ENCODE measurements at places on chromosomes 4 and X.

GRCh38 chr4:3792813-3793212 lies 26.6 kb downstream of the ADRA2C start:
- peak; percentile 11 for DNase-seq

DNA sequence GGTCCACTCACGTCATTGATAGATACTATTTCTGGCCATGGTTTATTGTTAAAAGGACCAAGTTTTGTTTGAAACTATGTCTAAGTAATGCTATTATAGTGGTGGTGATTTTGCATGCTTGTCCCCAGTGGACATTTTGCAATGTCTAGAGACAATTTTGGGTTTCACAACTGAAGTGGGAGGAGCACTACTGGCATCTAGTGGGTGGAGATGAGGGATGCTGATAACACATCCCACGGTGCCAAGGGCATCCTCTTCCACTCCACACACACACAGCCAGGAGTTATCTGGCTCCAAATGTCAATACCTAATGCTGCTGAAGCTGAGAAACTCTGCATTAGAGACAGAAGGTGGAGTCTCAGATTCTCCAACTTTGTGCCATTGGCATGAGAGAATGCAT lies 131.2 kb downstream of the FRMPD4 start:
- no peak for DNase-seq

GRCh38 chrX:39721566-39722279 lies 376.0 kb downstream of the BCOR start:
- DNase-seq = no peak

DNA sequence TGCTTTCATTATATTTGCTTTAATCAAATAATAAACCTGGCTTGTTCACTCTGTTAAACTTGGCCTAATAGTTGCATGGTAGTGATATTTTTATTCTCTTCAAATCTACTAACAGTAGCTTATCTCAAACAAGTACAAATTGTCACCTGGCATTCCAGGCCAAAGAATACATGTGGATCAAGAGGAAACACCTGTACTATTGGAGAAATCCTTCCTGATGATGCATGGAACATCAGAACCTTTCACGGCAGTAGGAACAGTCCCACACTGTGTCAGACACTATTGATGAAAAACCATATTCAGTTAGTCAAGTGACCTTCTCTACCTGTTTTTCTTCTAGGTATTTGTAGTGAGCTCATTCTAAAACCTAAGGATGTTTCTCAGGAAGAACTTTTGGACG lies 17.0 kb downstream of the MTHFD2L start:
- DNase-seq = no peak

DNA sequence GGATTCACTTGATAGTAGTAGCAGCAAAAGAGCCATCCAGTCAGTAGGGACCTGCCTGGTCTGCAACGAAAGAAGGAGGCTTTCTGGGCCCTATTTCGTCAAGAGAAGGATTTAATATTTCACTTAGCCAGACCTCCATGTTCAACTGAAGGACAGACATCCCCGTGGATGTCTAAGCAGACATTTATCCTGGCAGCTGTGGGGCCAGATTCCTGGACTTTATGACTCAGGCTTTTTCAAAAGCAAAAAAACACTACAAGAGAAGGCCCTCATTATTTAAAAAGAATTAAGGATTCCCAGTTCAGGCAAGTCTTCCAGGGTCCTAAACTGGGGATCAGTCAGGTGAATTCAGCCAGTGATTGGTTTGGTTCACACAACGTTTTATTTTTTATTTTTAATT lies 88.5 kb upstream of the TSPAN5 start:
- DNase-seq = no peak

DNA sequence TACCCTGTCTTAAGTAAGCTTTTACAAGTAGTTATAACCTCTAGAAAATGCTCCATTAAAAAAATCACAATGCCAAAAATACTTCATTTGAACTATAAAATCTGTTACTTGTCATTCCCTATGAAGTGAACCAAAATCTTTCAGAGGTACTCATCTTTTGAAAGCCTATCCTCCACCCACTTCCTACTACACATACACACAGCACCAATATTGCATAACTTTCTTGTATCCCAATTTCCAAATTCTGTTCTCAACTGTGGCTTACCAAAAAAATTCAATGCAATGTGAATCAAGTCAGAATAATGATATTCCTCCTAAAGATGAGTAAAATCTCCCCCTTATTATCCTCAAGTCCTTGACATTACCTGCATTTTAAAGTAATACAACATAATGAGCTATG lies 15.9 kb downstream of the DHX15 start:
- DNase-seq = no peak

DNA sequence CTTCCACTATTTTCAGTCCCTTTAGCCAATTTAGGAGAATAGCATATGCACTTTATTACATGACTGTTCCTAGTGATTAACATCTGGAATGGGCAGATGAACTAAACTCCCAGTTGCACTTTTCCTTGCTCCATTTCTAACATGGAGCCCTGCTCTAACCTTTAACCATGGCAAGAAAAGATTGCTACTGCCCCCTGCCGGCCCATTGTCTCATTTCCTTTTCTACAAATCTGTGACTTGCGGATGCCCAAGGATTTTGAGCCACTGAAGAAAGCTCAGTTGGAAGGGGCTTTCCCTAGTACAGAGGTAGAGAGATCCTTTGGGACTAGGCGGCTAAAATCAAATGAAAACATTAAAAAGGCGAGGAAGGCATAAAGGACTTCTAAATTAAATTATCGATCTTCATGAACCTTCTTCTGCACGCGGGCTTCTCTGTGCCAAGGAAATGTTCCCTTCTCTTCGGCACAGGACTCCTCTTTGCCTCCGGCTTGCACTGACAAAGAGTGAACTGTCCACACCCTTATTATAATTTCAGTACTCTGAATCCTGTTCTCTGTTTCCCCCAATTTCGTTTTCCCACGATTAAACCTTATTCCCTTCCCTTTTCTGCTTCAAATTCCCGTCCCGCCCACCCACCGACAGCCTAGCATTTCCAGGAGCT lies 577 bp upstream of the GLRA2 start:
- peak; percentile 58 for DNase-seq

DNA sequence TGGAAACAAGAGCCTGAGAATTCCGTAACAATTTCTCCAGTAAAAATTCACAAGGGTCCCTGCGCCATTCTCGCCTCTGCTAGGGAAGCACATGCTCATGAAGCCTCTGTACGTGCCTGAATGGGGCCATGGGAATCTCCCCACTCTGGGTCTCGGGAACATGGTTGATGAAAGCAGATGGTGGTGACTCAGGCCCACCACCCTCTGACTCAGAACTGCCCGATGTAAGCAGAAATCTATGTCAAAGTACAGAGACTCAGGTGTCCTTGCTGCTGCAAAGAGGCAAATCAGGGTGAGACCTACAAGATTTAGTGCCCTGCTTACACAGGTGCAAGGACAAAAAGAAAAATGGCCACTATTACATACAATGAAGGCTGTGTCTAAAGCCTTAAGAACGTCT lies 65.0 kb downstream of the SCD5 start:
- DNase-seq = no peak

DNA sequence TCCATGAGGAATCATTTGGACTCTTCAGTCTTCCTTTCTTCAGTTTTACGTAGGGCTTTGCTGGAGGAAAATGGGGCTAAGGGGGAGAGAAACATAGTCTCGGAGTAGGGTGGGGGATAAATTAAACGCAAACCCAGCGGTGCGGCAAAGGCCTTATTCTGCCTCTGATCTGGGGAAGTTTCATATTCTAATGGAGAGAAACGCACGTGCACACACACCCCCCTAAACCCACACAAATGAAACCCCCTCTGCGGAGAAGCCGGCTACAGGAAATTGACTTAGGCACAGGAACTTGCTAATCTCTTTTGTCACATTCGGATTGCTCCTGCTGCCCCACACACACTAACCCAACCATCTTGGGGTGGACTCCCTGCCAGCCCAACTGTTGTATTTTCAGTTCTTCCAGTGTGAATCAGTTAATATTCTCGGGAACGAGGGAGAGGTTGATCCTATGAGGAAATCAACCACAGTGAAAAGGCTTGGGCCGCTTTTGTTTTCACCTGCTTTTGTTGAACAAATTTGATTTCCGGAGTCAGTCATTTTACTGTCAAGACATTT lies at the start of gene RHOH:
RHOH (plus strand) TSS at position 308 of the 558 bp plus-strand sequence. CDS start 46,356 bp downstream, outside the sequence.
- peak; percentile 87 for DNase-seq

DNA sequence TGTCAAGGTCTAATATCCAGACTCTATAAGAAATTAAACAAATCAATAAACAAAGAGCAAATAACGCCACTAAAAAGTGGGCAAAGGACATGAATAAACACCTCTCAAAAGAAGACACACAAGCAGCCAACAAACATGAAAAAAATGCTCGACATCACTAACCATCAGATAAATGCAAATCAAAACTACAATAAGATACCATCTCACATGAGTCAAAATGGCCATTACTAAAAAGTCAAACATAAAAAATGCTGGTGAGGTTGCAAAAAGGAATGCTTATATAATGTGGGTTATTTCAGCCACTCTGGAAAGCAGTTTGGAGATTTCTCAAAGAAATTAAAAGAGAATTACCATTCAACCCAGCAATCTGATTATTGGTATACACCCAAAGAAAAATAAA lies 481.1 kb downstream of the STPG2 start:
- DNase-seq = no peak

DNA sequence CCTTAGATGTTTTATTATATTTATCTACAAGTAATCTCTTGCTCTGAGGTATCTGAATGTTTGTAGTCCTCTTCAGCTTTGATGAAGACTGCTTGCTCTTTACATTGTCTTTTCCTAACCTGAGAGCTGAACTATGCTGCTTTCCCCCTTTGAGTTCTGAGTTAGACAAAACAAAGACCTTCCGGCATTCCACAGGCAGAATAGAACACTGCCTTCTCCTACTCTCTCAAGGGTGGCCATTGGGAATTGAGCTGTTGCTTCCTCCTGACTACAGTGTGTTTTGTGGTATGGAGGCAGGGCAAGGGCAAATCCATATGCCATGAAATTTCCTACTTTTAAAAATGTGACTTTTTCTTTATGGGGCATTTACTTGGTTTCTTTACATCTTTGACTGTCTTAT lies 841.0 kb downstream of the FAM133A start:
- no peak for DNase-seq

DNA sequence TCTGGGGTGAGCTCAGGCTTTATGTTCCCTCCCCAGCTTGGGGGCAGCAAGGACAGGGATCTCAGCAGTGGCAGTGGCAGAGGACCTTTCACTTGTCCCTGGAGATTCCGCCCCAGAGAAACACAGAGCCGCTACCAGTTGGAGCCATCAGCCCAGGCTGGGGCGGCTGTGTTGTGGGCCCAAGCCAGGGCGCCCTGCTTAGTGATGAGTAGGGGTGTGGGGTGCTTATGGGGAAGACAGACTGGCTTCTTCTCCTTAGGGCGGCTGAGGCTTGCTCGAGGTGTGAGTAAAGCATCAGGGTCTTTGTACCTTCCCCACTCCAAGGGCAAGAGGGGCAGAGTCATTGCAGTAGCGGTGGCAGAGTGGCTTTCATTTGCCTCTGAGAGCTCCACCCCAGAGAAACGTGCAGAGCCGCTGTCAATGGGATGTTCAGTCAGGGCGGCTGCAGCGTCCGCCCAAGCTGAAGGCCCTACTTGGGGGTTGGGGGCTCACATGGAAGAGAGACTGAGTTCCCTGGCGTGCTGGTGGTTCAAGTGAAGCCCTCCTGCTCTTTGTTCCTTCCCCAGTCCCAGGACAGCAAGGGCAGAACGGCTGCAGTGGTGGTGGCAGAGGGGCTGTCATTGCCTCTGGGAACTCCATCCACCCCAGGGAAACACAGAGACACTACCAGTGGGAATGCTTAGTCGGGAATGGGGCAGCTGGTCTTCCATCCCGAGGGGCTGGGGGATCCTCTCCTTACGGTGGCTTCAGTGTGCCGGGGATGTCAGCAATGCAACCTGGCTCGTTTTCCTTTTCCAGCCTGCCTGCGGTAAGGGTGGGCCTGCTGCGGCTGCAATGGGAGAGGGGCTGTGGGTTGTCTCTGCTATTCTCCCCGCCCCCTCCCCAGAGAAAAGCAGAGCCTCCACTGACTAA lies 2142.5 kb upstream of the TENM3 start:
- no peak for DNase-seq

- DNase-seq = no peak
Observed at GRCh38 chr4:53541577-53542206, 49.6 kb downstream of the LNX1 start.

GRCh38 chr4:75779105-75779757 lies 54.9 kb downstream of the USO1 start:
- no peak for DNase-seq

DNA sequence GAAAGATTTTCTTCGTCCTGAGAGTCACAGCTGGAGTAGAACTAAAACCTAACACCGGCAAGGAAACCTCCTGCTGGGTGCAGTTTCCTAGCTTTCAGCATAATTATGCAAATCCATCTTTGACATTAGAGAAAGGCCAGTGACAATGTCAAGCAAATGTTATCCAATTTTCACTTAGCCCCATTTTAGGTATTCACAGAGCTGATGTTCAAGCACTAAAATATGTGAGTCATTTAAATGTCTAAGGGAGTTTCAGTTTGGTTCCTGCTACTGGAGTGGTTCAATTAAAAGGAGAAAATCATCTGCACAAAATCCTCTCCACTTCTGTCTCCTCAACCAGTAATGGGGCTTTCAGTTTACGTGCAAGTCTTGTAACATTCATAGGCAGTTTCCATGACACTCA lies 37.1 kb upstream of the AMOT start:
- no peak for DNase-seq

- DNase-seq = peak; percentile 21
Observed at GRCh38 chrX:13535376-13536165, 33.8 kb upstream of the EGFL6 start.

DNA sequence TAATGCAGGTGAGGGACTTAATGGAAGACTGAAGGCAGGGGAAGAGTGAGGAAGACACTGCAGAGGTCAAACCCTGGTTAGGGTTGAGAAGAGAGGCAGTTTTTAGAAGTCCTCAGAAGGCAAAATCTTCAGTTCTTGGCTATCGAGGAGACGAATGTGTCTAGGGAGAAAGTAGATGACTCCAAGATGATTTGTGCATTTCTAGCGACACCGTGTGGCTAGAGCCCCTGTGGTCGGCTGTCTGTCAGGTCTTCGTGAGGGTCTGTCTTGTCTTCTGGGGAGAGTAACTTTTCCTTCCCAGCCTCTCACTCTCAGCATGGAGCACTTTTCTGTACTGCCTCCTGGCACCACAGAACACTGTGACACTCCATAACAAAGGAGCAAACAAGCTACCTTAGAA lies 458.1 kb downstream of the STIM2 start:
- peak; percentile 49 for DNase-seq

DNA sequence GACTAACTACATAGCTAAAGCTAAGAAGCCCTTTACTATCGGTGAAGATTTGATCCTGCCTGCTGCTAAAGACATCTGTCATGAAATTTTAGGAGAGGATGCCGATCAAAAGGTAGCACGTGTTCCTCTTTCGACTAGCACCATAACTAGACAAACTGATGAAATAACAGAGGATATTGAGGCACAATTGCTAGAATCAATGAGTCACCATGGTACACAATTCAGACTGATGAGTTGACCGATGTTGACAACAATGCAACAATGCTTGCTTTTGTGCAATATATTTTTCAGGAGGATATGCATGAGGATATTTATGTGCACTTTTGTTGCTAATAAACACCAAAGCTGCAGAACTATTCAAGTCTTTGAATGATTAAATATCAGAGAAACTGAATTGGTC lies 24.3 kb downstream of the TBCK start:
- DNase-seq = no peak

GRCh38 chr4:38870098-38870808 lies 2.6 kb downstream of the FAM114A1 start:
- no peak for DNase-seq
